Uterus (tissue), 4 donors: ENCODE measurements at places on chromosomes 13 and 19. TPM values are rescaled to one million over a fixed set of nuclear protein-coding genes. Genes with fewer than 3 reads are reported as not detected.

The CABP5 gene
- total RNA-seq, result not detected

The PPP1R15A gene
- total RNA-seq, result 29.2 TPM

The MBOAT7 gene
- total RNA-seq, result 15.3 TPM

The NKG7 gene
- total RNA-seq, result 3.6 TPM

- no peak for DNase-seq
These were observed 4.5 kb downstream of the SF3A2 start for GRCh38 chr19:2240881-2241760.

- DNase-seq, result no peak
These were observed 1.1 kb downstream of the RAB8A start for GRCh38 chr19:16112778-16113177.

GRCh38 chr19:42313096-42313839, at the start of gene TMEM145:
Gene TMEM145, plus strand, starts transcription at chr19:42313309. Its CDS starts 68 bp downstream, at chr19:42313377.
- no peak for DNase-seq

DNA sequence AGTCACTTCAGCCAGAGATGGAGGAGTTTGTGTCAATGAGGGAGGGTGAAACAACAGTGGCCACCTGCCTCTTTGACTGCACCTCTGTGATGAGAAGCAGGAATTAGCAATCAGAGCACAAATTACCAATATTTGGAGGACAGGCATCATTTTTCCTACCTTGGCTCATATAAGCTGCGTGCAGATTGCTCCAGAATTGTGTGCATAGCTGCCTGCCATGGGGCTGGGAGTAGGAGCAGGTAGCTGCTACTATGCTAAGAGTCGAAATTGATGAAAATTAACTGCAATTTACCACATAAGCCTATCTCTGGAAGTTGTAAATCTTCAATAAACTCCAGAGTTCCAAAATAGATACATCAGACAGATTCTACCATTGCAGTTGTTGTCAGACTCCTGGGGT, 167.5 kb upstream of the HTR2A start:
- DNase-seq, result no peak

DNA sequence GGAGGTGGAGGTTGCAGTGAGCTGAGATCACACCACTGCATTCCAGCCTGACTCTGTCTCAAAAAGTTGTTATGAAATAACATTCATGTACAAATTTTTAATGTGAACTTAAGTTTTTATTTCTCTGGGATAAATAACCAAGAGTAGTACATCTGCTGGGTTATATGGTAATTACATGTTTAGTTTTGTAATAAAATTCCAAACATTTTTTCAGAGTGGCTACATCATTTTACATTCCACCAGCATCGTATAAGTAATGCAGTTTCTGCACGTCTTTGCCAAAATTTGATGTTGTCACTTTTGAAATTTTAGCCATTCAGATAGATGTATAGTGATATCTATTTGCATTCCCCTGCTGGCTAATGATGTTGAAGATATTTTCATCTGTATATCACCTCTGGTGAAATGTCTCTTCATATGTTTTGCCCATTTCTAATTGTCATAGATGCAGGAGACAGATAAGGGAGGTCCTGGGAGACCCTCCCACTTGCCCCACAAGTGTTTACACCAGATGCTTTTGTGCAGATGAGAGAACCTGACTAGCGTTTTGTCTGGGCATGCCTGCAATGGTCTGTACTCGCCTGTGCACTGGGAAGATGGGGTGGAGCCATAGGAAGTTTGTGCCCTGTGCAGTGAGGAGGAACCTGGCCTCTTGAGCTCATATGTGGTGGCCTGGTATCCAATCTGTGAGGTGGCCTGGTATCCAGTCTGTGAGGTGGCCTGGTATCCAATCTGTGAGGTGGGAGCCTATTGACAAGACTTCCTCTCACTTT, 12.7 kb upstream of the KBTBD6 start:
- DNase-seq, result no peak

DNA sequence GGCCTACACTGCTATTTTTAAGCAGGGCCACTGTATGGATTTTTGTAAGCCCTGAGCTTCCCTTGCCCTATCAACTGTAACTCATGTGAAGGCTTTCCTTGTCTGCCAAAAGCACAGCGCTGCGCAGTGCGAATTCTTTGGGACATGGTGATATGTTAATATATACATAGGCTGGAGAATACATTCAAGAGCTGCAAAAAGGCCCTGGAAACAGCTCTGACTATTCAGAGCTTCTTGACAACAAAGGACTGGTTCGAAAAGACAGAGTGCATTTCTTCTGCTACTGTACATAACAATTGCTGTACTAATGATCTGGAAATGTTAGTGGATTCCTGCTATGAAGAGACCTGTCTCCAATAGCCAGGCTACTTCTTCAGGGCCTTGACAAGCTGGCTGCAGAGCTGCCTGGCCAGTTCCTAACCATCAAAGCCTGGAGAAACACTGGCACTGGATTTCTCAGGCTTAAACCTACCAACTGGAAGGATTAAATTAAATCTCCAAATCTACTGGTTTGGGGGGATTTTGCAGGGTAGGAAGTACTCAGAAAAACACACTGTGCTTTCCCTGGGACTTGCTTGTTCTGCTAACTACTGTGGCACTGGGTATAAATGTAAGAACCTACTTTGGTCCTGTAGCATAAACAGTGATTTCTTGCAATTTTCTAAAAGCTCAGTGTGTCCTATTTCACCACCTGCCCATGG, 246.9 kb downstream of the DNAJC15 start:
- no peak for DNase-seq

- DNase-seq, result no peak
These were observed 8.1 kb downstream of the SULT2B1 start for GRCh38 chr19:48560095-48560530.

DNA sequence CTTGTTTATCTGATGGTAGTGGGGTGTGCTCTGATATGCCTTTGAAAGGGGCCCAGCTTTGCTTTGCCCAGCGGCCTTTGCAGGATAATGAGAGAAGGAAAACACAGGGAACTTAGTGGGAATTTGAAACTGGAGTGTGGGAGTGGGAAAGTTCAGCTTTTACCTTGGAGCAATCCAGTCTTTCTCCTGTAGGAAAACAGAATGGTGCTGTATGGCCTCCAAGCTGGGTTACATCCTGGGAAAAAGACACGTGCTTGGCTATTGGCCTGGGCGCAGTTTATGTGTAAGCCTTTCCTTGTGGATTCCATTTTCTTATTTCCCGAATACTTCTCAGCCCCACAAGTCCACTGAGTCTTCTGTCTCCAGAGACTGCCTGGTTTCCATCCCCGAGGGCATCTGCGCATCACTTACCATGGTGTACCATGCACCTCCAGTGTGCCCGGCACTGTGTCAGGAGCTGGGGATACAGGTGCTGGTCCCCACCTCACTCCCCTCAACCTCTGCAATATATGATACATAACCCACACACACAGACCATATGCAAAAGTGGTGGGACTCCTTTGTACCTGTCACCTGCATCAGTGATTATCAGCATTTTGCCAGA, 31.5 kb downstream of the ACTN4 start:
- DNase-seq, result no peak

DNA sequence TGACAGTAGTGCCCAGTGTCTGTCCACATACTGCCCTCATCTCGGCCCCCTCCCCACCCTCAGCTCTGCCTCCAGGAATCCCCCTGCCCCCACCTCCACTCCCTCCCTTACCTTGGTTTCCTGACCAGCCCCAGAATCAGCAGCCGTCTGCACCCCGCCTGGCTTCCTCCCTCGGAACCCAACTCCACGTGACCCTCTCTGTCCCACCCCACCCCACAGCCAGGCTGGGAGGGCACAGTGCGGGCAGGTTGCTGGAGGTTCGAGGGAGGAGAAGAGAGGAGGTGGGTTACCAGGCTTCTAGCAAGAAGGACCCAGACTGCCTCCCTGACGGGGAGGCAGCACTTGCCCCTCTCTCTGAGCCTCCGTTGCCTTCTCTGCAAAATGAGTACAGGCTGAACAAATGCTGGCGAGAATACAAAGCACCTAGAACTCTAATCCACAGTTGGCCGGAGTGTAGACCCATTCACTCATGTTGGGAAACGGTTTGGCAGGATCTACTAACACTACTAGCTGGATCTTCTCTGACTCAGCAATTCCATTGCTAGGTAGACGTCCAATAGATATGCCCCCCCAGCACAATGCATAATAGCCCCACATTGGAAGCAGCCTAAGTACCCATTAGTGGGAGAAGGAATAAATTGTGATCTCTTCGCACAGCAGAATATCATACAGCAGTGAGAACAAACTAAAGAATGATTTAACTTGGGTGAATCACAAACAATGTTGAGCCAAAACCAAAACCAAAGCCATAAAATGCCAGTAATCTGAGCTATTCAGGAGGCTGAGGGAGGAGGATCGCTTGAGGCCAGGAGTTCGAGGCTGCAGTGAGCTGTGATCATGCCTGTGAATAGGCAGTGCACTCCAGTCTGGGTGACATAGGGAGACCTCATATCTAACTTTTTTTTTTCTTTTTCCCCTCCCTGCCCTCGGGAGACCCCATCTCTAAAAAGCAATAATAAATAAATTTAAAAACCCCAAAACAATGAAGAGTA, at the start of gene RASAL3:
RASAL3 (minus strand) TSS at position 151 of the 992 bp plus-strand sequence. CDS start 186 bp downstream, outside the sequence.
- no peak for DNase-seq

DNA sequence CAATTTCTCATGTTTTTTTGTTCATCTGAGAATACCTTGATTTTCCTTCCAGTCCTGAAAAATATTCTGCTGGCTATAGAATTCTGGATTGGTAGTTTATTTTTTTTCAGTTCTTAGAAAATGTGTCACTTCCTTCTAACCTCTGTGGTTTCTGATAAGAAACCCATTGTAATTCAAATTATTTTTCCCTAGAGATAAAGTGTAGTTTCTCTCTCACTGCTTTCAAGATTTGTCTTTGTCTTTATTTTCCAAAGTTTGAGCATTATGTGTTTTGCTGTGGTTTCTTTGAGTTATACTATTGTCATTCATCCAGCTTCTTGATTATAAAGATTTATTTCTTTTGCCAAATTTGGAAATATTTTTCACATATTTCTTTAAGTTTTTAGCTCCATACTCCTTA, 324.0 kb upstream of the SPRY2 start:
- DNase-seq, result no peak
